ENCODE measurements at places on chromosomes 5 and 9.

- DNase-seq: no peak
Measured at GRCh38 chr5:105903069-105903468, 1767.7 kb downstream of the EFNA5 start.

DNA sequence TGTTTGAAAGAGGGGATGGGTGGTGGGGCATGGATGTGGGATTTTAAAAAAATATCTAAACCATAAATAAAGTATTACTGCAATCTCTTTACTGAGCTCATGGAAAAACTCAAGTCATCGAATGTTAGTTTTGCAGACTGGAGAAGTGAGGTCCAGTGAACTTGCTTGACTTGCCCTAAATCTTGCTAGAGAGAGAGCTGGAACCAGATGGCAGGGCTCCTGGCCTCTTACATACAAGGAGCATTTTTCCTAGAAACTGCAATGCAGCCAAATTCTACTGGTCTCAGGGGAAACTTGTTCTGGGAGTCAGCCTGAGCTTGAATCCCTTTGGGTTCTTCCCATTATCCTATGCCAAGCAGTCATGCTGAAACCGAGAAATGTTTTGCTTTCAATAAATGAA is 2.9 kb upstream of the TGFBI start:
- DNase-seq: no peak

- no peak for DNase-seq
Measured at GRCh38 chr5:21680641-21681040, 1172.5 kb downstream of the CDH12 start.

- no peak for DNase-seq
Measured at GRCh38 chr5:5258564-5258963, 118.4 kb downstream of the ADAMTS16 start.

GRCh38 chr9:135227641-135228251 is 140.3 kb downstream of the OLFM1 start:
- no peak for DNase-seq

GRCh38 chr9:109972026-109972882 is 192.3 kb downstream of the PALM2AKAP2 start:
- no peak for DNase-seq

DNA sequence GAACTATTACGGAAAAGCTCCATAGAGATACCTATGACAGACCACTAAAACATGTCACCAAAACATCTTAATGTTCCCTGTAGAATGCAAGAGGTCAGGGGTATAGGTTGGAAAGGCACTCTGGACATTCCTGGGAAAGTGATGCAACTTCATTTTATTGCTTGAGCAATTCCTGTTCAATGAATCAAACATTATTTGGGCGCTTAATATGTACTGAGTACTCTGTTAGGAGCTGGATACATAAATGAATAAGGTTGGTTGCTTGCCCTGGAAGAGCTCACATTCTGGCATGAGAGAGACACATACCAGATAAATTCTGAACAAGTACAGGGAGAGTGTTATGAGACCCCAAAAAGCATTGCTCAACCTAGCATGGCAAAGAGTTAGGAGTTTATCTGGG is 408.9 kb upstream of the DMAC1 start:
- no peak for DNase-seq

GRCh38 chr9:73683862-73684591 is 532.4 kb downstream of the ANXA1 start:
- DNase-seq: no peak

- no peak for DNase-seq
Measured at GRCh38 chr5:64158827-64159226, 6.8 kb upstream of the RNF180 start.

- DNase-seq: no peak
Measured at GRCh38 chr5:133241179-133242092, 189.6 kb downstream of the HSPA4 start.

- no peak for DNase-seq
Measured at GRCh38 chr5:177473443-177474001, at the start of gene DBN1. Gene DBN1, minus strand, starts transcription at chr5:177473634. Its CDS starts 113 bp downstream, at chr5:177473521.

DNA sequence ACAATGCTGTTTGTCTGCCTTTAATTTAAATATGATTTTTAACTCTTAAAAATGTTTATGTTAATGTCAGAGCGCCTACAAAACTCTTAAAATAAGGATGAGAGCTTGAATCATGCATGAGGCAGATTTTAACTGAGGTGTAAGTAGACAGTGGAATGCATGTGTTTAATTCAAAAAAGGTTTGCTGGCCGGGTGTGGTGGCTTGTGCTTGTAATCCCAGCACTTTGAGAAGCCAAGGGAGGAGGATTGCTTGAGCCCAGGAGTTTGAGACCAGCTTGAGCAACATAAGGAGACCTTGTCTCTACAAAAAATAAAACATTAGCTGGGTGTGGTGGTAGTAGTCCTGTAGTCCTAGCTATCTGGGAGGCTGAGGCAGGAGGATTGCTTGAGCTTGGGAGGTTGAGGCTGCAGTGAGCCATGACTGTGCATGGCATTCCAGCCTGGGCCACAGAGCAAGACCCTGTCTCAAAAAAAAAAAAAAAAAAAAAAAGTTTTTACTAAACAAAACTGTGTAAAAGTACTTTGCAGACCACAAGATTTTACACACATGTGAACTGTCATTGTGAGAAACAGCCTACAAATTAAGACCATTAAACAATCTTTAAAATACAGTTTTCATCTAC is 21.1 kb downstream of the NDST1 start:
- no peak for DNase-seq

DNA sequence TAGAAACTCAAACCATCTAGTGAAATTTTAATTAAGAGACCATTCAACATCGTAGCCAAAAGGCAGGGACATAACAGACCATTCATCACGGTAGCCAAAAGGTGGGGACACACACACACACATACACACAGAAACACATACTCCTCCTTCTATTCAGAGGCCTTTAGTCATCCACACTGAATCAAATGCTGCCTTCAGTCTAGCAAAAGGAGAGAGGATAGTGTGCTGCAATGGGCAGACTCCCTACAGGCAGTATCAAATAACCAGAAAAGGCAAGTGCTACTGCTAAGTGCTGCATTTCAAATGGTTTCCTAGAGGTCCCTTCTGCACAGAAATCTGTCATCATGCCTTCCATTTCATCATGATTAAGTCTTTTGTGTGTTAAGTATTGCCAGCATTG is 303.9 kb downstream of the TRIM32 start:
- no peak for DNase-seq

- no peak for DNase-seq
Measured at GRCh38 chr5:153425914-153426313, 64.6 kb upstream of the GRIA1 start.

DNA sequence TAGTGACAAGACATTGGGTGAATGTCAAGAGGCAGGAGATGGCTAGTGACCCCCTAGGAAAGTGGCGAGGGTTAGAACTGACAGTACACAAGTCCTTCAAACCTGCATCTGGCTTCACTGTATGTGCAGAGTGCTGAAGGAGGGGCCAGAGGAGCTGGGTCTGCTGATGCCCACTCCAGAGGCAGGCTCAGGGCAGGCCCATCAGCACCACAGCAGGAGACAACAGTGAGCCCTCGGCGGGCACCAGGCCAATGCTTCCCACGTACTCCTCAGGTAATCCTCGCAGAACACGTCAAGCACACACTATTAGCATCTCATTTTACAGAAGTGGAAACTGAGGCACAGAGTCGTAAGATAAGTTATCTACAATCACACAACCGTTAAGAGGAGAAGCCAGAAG is 76.1 kb upstream of the SH3PXD2B start:
- DNase-seq: no peak

All from caudate nucleus (tissue), 63 donors.